Stimulated activated CD4-positive, alpha-beta T cell treated with anti-CD3 and anti-CD28 coated beads, Interleukin-1b, Interleukin-23, amount 100 ng/mL, for 48 hours (primary cell): ENCODE measurements at places on chromosomes 5 and 9.

DNA sequence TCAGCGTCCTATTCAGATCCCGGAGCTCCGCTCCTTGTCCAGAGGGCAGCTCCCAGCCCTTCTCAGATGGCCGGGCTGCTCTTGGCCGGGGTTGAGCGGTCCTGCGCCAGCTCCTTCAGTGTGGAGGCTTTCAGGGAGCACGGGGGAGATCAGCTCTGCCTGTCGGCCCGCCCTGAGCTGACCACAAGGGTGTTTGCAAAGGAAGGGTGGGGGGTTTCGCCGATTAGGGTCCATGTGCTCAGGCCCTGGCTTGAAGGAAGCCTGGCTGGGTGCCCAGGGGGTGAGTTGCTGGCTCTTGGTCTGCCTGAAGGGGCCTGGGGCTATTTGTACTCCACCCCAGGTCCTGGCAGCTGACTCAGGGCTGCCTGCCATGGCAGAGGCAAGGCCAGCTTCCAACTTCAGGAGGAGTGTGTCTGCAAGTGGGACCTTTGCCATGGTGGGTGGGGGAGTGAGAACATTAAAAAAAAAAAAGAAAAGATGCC is 250.1 kb upstream of the KLF4 start:
- no peak for DNase-seq

DNA sequence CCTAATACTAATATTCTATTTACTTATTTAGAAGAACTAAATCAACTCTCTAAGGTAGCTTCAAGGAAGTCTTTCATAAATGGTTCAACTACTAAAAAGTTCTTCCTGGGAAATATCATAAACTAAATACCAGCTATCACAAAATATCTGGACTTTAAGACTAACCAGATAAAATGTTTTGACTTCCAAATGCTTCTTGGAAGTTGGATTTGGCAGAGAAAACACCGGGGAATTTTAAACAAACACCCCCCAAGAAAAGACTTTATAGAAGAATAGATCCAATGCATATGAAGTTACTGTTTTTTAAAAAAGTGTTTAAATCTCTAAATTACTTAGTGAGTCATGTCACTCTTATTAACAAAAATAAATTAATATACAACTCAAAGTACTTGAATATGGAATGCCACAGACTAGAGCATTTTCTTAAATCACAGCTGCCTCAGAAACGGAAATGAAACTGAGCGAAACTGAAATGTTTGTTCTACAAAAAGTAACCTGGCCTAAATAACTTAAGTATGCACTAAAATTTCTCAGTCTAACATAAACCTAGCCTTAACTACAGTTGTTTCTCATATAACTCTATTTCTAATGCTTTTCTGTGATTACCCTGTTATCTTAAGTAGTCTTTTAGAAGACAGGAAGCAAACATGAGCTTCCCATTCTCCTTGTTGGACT is 6.8 kb downstream of the ABCA1 start:
- no peak for DNase-seq

DNA sequence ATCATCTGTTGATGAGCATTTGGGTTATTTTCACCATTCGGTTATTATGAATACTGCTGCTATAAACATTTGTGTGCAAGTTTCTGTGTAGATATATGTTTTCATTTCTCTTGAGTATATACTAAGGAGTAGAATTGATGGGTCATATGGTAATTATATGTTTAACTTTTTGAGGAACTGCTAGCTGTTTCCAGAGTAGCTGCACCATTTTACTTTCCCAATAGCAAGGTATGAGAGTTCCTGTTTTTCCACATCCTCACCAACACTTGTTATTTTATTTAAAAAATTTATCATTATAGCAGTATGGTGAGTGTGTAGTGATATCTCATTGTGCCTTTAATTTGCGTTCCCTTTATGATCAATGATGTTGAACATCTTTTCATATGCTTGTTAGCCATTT is 29.2 kb downstream of the CD14 start:
- DNase-seq: no peak

GRCh38 chr9:35691334-35691650 is 1.6 kb upstream of the TPM2 start:
- DNase-seq: no peak

DNA sequence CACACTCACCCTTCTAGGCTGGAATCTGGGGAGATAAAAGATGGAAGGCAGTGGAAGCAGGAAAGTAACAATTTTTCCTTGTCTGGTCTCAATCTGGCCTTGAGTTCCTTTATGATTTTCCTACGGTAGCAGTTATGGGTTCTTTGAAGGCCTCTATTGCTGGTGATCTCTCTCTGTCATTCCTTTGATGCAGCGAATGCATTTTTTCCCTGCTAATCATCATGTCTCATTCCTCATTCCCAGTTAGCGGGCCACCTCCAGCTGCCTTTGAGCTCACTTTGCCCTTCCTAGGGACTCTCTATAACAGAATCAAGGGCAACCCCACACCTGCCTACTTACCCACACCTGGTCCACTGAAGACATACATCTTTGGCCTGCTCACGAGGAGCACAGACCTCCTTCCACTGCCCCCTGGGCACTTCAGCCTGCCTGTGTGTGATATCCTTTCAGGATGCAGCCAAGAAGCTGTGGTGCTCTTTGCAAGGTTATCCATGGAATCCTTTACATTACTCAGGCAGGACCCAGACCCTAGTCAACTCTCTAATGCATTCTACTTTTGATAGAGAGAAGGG is 191.7 kb downstream of the DRD1 start:
- DNase-seq: no peak

- no peak for DNase-seq
These were observed 14.8 kb upstream of the FSTL4 start for GRCh38 chr5:133627180-133627579.

DNA sequence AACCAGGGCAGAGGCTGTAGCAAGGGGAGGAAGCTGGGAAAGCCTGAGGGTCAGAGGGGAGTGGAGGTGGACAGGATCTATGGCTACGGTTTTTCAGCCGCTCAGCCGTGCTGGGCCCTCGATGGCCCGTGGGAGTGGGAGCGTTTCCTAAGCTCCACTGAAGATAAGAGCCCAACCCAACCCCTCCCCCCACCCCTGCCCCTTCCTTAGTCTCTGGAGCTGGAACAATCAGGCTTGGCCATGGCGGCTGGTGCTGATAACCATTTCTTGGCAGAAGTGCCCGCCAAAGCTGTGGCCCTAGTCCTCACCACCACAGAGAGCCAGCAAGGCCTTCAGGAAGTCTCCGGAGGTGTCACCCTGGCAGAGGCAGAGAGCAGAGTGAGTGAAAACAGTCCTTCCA is 20.3 kb upstream of the TNIP1 start:
- no peak for DNase-seq

DNA sequence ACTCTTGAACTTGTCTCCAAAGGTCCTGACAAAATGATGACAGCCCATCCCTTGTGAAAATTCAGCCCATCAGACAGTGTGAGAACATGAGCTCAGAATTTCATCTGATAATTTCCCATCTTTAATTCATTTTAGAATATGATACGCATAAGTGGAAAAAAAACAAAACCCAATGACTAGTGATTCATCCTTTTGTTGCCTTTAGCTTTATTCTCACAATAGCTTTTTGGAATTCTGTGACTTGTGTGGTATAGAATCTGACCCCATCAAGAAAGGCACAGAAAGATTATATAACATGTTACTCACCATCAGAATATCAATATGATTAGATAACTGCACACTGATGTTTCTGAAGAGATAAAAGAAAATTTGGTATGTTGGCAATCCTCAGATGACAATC is 16.1 kb upstream of the TMED7 start:
- DNase-seq: no peak

DNA sequence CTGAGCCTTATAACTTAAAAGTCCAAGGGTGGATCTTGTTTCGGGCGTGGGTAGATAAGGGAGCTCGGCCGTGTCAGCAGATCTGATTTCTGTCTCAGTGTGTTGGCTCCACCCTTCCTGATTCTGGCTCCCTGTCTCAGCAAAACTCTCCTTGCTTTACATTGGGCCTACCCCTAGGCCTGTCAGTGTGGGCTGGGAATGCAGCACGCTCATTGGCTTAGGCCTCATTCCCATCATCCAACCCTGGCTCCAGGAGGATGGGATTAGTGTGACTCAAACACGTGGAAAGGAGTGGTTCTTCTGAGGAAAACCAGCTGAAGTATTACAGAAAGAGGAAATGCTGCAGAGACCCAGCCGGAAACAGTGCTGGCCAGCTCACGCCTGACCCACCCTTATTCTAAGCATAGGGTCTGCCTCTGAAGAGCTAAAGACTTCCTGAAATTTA is 59.9 kb downstream of the ZFAND5 start:
- no peak for DNase-seq

DNA sequence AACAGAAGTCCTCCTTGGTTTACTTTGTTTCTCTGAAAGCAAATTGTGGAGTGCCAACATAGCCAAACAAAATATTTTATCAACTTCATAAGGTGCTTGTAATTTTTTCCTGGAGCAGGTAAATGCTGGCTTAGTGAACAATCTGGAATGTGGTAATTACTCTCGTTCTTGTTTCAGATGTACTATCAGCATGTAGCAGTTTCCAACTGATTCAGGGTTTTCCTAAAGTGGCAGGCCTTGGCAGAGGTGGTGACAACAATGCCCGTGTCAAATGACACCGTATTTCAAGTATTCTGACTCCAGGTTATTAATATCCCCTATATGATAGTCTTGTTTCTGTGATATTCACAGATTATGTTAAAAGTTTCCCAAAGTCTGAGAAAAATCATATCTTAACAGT is 1.2 kb downstream of the C9orf72 start:
- no peak for DNase-seq

- no peak for DNase-seq
These were observed 547.8 kb downstream of the CCDC171 start for GRCh38 chr9:16100537-16101091.

DNA sequence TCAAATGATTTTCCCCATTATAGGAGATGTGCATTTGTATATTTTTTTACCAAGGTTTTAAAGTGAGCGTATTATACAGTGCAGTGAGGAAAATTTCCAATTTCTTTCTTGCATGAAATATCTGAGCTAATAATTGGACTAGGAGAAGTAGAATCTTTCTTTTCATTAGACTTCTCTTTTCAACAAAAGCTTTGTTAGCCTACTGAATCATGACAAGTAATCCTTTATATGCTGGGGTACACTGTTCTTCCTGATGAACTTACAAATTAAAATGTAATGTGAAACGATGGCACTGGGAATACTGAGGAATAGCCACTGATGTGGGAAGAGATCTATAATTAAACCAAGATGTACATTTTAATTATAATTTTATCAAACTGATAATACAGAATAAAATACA is 829.6 kb downstream of the PTPRD start:
- DNase-seq: no peak

DNA sequence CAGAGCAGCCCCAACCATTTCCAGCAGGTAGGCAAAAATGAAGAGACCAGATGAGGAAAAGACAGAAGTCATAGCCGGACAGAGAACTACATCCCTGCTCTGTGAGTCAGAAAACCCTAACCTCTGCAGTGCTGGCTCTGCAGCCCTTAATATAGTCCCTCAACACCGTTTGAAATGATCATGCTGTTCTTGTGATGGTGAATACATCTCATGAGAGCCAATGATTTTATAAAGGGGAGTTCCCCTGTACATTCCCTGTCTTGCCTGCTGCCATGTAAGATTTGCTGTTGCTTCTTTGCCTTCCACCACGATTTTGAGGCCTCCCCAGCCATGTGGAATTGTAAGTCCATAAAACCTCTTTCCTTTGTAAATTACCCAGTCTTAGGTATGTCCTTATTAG is 216.8 kb upstream of the RFX3 start:
- DNase-seq: no peak

- no peak for DNase-seq
These were observed 41.9 kb upstream of the TEX48 start for GRCh38 chr9:114723931-114724330.
